GM23248 (cell line): ENCODE measurements at places on chromosomes 7 and 10. TPM values are rescaled to one million over a fixed set of nuclear protein-coding genes. Genes with fewer than 3 reads are reported as not detected.
A peak's percentile ranks its signal among the peaks of the same experiment; 100 is the strongest.

LIPK gene
- polyA plus RNA-seq, result not detected in 2 replicates

GRCh38 chr7:144709066-144709465 lies 126.8 kb downstream of the TPK1 start:
- no peak for DNase-seq

DNA sequence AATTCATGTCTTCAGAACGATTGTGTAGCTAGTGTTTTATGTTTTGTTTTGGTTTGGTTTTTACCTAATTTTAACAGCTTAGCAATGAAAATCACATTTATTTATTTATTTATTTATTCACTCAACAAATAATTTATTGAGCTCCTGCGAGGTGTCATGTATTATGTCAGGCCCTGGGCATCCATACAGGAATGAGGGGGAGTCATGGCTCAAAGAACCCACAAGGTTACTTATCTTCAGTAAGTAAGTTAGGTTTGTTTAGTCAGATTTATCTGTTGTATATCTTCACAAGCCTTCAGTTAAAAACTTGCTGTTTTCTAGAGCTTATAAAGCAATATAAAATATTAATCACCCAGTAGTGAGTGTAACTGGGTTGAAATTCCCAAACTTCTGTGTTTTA lies 45.4 kb downstream of the FOXP2 start:
- DNase-seq, result no peak

VPS26A gene
- 79.4 and 82.0 TPM in 2 replicates for polyA plus RNA-seq

DNA sequence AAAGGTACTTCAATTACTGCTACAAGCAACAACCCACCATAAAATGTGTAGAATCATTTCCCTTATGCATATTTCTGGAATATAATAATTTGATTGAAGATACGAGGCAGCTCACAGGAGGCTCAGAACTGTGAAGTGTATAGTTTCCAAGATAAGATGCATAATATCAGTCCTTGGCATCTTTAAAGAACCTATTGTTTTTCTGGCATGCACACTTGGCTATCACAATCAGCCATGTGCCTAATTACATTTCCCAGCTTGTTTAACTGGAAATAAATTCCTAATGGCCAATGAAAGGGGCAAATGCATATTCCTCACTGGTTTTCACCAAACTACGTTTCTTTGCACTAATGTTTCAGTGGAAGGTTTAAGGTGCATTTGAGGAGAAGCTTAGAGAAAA lies 83.4 kb upstream of the LRRC18 start:
- DNase-seq, result no peak

GRCh38 chr10:25692761-25693160 lies 241.3 kb upstream of the MYO3A start:
- no peak for DNase-seq

GRCh38 chr10:22042557-22043326 lies 39.2 kb upstream of the DNAJC1 start:
- no peak for DNase-seq

- peak; percentile 96 for DNase-seq
Measured at GRCh38 chr7:17680026-17680425, 260.3 kb downstream of the SNX13 start.

GRCh38 chr10:85642421-85643170 lies 724.0 kb downstream of the GRID1 start:
- DNase-seq, result peak; percentile 46

DNA sequence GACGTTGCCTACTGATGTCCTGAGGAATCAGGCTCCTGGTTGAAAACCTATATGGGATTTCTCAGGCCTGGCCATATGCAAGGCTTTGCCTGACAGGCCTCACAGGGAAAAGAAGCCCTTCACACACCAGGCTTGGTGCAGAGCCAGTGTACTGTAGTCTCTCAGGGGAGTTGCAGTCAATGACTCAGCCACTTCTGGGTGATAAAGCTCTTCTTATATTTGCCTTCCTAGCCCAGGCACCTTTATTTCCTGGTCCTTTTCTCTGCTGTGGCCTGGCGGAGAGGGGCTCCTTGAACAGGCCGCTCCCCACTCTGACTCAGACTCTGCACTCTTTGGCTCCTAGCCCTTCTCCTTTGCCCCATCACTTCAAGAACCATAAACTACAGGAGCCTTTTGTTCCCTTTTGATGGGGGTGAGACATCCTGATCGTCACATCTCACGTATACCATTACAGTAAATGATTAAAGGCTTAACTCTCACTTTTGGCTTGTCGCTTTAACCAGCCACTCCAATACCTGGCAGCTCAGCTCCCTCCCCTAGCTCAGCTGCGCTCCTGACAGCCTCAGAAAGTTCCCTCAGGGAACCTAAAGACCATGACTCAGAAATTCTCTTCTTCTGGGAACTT lies 33.5 kb downstream of the DPY19L1 start:
- peak; percentile 88 for DNase-seq

- no peak for DNase-seq
Measured at GRCh38 chr7:122616951-122617350, 82.0 kb downstream of the RNF133 start.

PKD2L1 gene
- polyA plus RNA-seq, result not detected in 2 replicates

SH2B2 gene
- 0.80 and 1.1 TPM in 2 replicates for polyA plus RNA-seq

DNA sequence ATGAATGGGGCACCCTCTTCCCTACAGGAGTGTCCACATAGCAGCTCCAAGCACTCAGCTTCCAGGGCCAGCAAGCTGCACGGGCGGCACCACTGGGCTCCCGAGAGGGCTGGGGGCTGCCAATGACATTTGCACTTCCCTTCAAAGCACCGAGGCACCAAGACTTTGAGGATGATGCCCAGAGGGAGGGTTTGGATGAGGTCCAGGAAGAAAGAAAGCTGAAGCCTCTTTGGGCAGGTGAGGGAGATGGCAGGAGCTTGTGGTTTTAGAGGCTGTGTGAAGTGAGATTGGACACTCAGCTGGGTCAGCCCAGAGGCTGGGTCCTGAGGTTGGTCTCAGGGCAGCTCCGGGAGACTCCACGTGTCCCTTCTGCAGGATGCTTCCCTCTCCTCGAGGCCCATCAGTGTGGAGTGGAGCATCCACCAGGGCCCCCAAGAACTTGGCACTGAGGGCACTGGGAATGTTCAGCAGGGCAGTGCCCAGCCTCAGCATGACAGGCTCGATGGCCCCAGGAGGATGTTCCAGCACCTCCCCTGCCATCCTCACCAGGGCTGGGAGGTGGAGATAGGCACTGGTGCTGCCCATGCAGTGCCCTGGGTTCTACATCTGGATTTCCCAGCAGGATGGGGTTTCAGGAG lies 54.9 kb upstream of the IGFBP3 start:
- no peak for DNase-seq

- peak; percentile 76 for DNase-seq
Measured at GRCh38 chr10:120511165-120511564, 54.1 kb downstream of the PLPP4 start.

DNA sequence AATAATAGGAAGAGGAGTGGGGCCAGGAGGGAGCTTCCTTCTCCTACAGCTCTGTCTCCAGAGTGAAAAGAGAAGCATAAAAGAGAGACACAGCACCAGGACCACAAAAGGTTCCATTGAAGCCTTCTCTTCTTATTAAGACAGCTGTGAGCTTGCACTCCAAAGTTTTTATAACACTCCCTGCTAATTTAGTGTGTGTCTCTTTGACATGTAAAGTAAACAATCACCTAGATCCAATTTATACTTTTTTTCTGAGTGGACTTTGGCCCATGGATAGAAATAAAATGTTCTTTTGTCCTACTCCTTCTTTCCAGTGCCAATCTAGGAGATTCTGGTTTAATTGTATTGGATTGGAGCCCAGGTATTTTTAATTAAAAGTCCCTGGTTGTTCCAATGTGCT lies at the start of gene CYP2C8:
TSS of gene CYP2C8 (minus strand) at position 212 of the 400 bp plus-strand sequence. CDS start at position 117, 95 bp downstream.
- no peak for DNase-seq

- DNase-seq, result no peak
Measured at GRCh38 chr10:50648935-50649227, 25.1 kb upstream of the SGMS1 start.

DNA sequence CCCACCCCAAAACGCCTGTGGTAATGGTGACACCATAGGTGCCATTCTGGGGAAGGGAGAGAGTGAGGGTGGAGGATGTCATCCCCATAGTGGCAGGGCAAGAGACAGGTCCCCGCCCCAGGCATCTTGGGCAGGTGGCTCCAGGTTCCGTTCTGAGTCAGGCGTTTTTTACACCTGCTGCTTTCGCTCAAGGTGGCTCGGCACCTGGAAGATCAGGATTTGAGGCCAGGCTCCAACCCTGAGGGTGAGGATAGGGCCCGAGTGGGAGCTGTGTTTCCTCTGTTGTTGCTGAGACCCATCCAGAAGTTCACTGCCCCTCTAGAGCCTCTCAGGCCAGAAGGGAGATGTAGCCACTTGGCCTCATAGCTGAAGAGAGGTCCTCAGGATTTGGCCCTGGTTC lies 36.6 kb upstream of the DUSP5 start:
- DNase-seq, result no peak

DNA sequence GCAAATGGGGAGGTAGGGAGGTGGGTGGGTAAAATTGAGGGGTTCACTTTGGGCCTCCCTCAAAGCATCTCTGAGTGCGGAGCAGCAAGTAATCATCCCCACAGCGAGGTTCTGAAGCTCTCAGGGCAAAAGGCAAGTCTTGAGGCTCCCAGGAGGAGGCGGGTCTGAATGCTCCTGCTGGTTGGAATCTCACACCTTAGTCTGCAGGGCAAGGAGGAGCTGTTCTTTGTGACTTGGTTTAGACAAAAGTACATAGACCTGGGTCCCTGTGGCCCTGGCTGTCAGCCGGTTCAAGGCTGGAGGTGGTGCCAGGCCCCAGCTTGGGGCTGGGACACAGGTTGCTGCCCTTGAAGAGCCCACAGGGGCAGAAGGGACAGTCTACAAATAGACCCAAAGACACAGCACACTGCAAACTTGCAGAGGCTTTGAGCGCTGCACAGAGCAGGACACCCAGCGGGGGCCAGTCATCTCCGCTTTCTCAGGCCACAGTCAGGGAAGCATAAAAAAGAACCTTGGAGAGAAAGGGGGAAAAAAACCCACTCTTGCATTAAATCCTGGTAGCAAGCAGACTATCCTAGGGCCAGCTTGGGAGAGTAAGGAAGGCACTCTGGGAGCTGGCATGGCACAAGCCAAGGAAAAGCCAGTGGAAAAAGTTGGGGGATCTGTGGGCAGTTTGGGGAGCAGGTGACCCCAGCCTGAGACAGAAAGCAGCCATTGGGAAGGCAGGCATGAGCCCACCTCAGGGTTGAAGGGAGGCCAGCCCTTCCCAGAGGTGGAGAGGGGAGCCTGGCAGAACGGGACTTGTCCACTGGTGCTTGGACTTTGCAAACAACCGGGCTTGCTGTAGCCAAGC lies 926 bp upstream of the C10orf71 start:
- DNase-seq, result no peak

- no peak for DNase-seq
Measured at GRCh38 chr7:148954766-148955165, 70.7 kb upstream of the EZH2 start.

DNA sequence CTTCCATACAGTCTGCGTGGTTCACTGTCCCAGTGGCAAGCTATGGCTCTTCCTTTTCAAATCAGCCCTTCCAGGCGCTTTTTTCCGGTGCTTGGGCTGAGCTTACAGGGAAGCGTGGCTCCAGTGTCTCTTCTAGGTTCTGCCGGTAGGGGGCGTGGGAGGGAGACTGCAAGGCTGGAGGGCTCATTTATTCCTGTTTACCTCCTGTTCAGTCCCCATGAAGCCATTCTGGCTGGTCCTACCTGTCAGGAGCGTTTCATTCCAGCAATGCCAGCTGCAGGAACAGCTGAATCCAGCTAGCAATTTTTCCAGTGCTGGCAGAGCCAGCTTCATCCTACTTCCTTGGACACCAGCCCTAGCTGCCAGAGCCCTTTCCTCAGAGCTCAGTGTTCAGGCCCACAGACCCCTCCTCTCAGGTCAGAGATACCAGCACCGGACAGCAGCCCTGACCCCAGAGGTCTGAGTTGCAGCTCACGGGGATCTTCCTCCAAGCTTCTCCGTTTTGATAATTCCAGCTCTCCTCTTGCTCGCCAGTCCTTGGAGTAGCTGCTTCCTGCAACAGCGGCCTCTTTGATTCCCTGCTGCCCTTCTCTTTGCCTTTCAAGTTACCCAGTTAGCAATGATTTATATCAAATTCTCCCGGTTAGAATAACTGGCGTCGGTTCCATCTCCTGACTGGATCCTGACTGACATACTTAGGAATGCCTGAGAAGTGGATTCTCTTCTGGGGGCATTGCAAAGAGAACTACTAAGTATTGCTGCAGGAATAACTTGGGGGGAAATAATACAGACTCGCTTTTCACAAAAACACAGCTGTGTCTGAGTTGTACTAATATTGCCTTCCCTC lies 129.8 kb downstream of the FRMD4A start:
- DNase-seq, result no peak

DNA sequence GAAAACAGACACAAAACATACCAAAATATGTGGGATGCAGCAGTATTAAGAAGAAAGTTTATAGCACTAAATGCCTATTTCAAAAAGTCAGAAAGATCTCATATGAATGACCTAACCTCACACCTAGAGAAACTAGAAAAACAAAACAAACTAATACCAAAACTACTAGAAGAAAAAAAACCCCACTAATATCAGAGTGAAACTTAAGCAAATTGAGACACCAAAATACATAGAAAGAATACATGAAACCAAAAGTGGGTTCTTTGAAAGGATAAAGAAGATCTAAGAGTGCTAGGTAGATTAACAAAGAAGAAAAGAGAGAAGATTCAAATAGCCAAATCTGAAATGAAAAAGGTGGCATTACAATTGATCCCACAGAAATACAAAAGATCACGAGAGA lies 494.1 kb downstream of the SH2D4B start:
- no peak for DNase-seq

GRCh38 chr7:90119178-90119971 lies 34.9 kb upstream of the STEAP1 start:
- peak; percentile 44 for DNase-seq

- DNase-seq, result no peak
Measured at GRCh38 chr7:9307131-9307530, 873.7 kb downstream of the NXPH1 start.

- no peak for DNase-seq
Measured at GRCh38 chr10:86708783-86709380, 40.6 kb downstream of the LDB3 start.

DNA sequence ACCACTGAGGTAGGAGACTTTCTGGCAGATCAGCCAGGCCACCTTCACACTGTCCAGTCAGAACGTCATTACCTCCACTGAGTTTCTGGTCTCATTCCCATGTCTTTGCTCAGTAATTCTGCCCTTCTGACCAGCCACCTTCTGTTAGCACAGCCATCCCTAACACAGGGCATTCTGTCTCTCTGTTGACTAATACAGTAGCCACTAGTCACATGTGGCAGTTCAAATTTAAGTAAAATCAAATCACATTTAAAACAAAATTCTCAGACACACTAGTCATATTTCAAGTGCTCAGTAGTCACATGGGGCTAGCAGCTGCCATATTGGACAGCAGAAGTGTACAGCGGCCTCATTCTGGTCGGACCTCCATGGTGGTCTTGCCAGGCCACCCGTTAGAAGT lies 7.4 kb downstream of the CPSF4 start:
- no peak for DNase-seq

DNA sequence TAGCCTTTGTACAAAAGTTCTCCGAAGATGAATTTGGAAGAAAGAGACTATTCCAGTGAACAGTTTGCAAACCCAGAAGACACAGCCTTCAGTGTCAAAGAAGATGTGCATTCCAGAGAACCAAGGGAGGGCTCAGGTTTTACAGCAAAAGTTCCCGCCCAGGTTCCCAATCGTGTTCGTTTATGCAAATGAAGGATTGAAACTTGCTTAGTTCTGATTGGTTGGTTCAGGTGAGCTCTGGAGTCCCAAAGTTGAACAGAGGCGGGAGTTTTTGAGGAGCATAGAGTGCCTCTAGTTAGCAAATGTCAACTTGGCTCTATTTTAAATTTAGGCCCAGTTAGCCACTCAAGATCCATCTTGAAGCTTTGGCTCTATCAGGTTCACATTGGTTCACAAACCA lies 51.3 kb downstream of the TMEM270 start:
- no peak for DNase-seq

GRCh38 chr7:148625342-148625741 lies 34.8 kb downstream of the C7orf33 start:
- no peak for DNase-seq
